Fibroblast of lung (primary cell): ENCODE measurements at places on chromosomes 12 and 14. TPM values are rescaled to one million over a fixed set of nuclear protein-coding genes. Genes with fewer than 3 reads are reported as not detected.

- H3K4me1 ChIP-seq = no peaks in the 10 kb centered on the region
- H3K27ac ChIP-seq = no peak overlapping the region
- peaks cover 26% of the 10 kb centered on the region for H3K36me3 ChIP-seq
- no peak overlapping the region for H3K4me3 ChIP-seq
- H3K27me3 ChIP-seq = no peaks in the 10 kb centered on the region
These were observed 10.0 kb downstream of the UBE3B start for GRCh38 chr12:109487181-109488050.

GRCh38 chr12:3012786-3013185 is 53.6 kb downstream of the TEAD4 start:
- H3K4me3 ChIP-seq = no peak overlapping the region
- no peaks in the 10 kb centered on the region for H3K36me3 ChIP-seq
- no peaks in the 10 kb centered on the region for H3K27me3 ChIP-seq

DNA sequence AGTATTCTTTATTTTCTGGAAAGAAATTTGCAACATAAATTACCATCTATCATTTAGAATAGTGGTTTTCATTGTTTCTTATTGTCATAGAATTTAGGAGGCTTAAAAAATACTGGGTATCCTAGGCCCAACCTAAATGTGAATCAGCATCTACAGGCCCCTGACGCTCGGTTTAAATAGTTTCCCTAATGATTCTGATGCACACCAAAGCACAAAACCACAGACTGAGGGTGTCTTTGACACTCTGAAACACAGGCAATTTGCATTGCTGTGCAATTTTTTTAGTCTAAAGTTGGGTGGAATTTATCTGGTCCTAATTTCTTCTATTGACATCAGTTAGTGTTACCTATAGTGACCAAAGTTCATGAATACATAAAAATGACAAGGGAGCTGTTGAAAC is 87.6 kb upstream of the SSTR1 start:
- no peaks in the 10 kb centered on the region for H3K27me3 ChIP-seq
- no peak for DNase-seq
- no peak overlapping the region for H3K27ac ChIP-seq
- no peak overlapping the region for H3K4me3 ChIP-seq

- H3K27ac ChIP-seq = no peak overlapping the region
- H3K4me3 ChIP-seq = no peak overlapping the region
- no peaks in the 10 kb centered on the region for H3K4me1 ChIP-seq
These were observed 472.2 kb downstream of the RAD51B start for GRCh38 chr14:68291820-68292219.

GRCh38 chr12:52790427-52791270 is 5.3 kb downstream of the KRT3 start:
- no peak overlapping the region for H3K27ac ChIP-seq
- DNase-seq = no peak
- no peaks in the 10 kb centered on the region for H3K4me1 ChIP-seq
- no peak overlapping the region for H3K4me3 ChIP-seq
- peaks cover 17% of the 10 kb centered on the region for H3K27me3 ChIP-seq

The ESPL1 gene
- total RNA-seq = 0.26 and 1.8 TPM in 2 replicates

The SERPINA6 gene
- not detected in 2 replicates for total RNA-seq
